ENCODE measurements at places on chromosomes 13 and 19.

DNA sequence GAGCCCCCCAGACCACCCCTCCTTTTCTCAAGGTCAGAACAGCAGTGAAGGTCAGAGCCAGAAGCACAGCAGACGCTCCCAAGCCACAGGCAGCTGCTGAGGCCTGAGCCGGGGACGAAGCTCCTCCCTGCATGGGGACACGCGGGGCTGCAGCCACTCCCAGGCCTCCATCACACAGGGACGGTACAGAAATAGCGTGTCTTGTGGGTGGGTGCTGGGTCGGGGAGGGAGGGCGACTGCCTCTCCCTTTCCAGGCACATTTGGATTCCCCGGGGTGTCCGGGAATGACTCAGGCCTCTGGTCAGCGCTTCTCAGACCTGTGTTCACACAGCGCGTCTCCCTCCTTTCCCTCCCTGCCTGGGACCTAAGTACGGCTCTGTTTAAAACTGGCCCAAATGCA lies 33.2 kb downstream of the RASA3 start:
- DNase-seq: no peak

- no peak for DNase-seq
Observed at GRCh38 chr13:112807653-112808376, 118.0 kb downstream of the ATP11A start.

GRCh38 chr13:79511611-79512010 lies 30.7 kb downstream of the NDFIP2 start:
- DNase-seq: no peak

- no peak for DNase-seq
Observed at GRCh38 chr13:82147526-82147925, 1734.7 kb downstream of the SLITRK1 start.

GRCh38 chr19:10603084-10603872 lies 16.2 kb upstream of the AP1M2 start:
- no peak for DNase-seq

DNA sequence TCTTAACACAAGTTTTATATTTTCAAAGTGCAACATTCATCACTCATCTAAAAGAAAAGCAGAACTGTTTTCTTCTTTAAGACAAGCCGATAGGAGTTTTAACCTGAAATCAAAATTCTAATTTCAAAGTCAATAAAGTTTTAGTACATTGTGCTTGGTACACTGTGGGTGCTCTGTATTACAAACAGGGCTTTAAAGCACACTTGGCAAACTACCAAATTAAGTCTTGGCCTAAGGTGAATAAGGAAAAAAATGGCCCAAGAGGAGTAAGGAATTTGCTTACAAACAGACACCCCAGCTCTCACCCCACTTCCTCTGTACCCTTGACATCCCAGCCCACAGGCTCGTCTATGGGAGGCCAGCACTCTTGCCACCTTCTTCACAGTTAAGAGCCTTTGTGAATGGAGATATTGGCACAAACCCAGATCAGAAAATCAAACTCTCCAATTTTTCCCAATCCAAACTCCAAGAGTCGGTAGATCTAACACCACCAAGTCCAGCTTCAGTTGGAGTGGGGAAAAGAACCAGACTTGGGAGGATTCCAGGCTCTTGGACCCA lies 66.0 kb downstream of the ABCC4 start:
- no peak for DNase-seq

- no peak for DNase-seq
Observed at GRCh38 chr13:97268772-97269171, 46.6 kb downstream of the MBNL2 start.

DNA sequence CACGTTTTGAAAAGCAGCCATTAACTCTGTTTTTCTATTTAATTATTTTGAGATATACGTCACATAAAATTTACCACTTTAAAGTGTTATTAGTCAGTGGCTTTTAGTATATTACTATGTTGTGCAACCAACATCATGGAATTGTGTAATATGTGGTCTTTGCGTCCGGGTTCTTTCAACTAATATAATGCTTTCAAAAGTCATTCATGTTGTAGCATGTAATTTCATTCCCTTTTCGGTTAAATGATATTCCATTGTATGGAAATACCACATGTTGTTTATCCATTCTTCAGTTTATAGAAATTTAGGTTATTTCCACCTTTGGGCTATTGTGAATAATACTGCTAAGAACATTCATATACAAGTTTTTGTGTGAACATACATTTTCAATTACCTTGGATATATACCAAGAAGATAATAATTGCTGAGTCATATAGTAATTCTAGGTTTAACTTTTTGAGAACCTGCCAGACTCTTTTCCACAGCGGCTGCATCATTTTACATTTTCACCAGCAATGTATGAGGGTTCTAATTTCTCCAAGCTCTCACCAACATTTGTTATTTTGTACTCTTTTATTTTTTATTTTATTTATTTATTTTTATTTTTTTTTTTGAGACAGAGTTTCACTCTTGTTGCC lies 28.1 kb upstream of the CLDN10 start:
- no peak for DNase-seq

DNA sequence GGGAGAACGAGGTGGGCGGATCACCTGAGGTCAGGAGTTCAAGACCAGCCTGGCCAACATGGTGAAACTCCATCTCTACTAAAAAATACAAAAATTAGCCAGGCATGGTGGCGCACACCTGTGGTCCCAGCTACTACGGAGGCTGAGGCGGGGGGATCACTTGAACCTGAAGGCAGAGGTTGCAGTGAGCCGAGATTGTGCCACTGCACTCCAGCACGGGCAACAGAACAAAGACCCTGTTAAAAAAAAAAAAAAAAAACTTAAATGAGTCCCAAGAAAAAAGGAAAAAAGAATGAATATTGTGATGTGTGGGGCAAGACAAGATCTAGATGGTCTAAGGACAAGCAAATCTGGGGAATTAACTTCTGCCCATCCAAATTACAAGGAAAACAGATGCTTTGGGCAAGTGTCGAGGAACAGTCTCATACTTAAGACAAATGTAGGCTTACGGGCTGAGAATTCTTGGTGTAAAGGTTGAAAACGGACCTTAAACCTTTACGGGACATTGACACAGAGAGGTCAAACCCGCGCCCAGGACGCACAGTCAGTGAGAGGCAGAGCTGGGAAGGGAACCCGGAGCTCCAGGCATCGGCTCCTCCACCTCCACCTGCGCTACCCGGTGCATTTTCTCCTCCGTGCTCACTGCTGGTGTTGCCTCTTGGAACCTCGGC lies 656 bp upstream of the ZNF324 start:
- no peak for DNase-seq
